ENCODE measurements at places on chromosomes 2 and 18.

DNA sequence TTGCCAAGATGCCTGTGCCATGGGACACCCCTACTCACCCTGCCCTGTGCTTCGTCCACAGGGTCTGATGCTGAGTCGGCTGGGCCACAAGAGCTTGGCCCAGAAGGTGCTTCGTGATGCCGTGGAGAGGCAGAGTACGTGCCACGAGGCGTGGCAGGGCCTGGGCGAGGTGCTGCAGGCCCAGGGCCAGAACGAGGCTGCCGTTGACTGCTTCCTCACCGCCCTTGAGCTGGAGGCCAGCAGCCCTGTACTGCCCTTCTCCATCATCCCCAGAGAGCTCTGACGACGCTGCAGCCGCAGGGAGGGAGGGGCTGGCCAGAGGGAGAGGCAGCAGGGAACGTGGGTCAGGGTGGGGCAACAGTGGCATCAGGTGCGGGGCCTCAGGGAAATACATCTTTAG lies 81.5 kb downstream of the STPG4 start:
- no peak for DNase-seq

DNA sequence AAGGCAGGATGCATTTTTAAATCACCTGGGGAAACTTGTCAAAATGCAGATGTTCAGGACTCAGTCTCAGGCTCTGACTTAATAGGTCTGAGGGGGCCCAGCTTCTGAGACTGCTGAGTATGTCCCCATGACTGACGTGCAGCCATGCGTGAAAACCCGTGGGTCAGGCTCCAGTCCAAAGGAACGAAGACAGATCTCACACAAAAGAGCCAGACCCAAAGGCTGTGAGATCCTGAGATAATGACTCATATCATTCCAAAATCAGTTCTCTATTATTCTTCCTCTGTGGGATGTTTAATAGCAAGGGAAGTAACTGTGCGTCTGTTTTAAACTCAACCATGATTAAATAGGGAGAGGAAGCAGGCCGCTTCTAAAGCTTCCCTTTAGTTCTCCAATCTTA lies 107.4 kb upstream of the ACAA2 start:
- DNase-seq: no peak

- no peak for DNase-seq
Observed at GRCh38 chr2:172081221-172082022, 3.9 kb upstream of the DLX1 start.

- no peak for DNase-seq
Observed at GRCh38 chr2:84713441-84713840, 167.4 kb downstream of the TRABD2A start.

- no peak for DNase-seq
Observed at GRCh38 chr2:110973262-110973661, 147.5 kb upstream of the BCL2L11 start.

DNA sequence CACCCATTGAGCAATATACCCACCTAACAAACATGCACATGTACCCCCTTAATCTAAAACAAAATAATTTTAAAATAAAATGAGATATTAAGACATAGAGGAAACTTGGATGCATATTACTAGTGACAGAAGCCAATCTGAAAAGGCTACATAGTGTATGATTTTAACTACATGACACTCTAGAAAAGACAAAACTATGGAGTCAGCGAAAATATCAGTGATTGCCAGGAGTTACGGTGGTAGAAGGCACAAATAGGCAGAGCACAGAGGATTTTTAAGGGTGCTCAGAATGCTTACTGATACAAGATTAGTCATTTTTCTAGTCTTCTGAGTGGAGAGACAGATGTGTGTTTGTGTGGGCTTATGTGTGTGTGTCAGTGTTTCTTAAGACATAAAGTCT lies 656.6 kb downstream of the NR4A2 start:
- DNase-seq: no peak

- DNase-seq: no peak
Observed at GRCh38 chr2:156867201-156867600, 390.3 kb upstream of the GALNT5 start.

GRCh38 chr2:176130147-176130956 lies 847 bp downstream of the HOXD8 start:
- DNase-seq: peak; percentile 59

- DNase-seq: no peak
Observed at GRCh38 chr2:17515652-17516051, 2.6 kb downstream of the RAD51AP2 start.

DNA sequence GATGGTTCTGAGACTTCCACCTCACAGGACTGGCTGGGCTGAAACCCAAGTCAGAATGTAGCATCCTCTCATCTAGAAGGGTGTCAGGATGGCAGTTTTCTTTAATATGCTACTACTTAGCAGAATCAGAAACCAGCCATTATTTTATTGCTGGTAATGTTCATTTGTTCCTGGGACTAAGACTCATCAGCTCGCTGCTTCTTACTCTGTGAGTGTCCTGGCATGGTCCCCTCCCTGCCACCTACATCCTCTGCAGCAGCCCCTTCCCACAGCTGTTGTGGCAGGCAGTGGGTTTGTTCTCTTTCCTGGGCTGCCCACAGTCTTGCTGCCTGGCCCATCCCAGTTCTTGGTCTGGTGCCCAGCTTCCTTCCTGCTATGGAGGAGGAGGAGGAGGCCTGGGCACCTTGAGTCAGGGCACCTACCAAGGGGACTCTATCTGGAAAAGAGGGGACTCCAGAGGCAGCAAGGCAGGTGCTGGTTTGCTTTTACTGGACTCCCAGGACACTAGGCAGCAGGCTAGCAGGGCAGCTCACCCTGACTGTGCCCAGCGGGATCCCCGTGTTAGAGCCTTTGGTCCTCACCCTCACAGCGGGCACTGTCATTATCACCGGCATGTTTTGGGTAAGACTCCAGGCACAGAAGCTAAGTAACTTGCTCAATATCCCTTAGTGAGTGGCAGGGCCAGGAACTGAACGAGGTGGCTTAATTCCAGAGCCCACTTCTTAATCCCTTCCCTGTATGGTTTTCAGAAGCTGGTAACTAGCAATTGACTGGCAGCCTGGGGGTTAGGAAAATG lies 62.1 kb downstream of the LRRFIP1 start:
- no peak for DNase-seq

DNA sequence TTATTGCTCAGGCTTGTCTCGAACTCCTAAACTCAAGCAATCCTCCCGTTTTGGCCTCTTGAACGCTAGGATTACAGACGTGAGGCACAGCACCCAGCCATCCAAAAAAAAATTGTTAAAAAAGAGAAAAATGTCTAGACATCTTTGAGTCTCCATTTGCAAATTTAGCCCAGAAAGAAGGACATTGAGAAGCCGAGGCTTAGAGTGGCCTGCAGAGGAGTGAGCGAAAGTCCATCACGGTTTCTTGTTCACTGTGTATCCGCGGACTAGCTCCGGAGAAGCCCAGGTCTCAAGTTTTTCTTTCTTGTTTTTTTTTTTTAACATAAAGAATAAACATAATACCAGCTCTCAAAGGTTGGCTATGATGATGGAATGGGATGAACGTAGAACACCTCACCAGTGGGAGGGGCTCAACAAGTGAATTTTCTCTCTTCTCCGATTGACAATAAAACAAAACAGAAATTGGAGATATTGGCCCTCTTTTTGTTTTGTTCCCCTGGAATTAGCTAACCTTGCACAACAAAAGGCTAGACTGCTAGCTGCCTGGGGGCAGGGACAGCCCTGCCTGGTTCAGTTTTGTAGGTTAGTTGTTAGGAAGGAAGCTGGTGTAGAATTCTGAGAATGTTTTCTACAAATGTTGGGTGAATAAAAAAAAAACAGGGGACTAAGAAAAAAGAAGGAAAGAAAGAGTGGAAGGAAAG lies 163.4 kb downstream of the MYCN start:
- DNase-seq: no peak

- DNase-seq: no peak
Observed at GRCh38 chr2:138430181-138430580, 71.4 kb upstream of the SPOPL start.

DNA sequence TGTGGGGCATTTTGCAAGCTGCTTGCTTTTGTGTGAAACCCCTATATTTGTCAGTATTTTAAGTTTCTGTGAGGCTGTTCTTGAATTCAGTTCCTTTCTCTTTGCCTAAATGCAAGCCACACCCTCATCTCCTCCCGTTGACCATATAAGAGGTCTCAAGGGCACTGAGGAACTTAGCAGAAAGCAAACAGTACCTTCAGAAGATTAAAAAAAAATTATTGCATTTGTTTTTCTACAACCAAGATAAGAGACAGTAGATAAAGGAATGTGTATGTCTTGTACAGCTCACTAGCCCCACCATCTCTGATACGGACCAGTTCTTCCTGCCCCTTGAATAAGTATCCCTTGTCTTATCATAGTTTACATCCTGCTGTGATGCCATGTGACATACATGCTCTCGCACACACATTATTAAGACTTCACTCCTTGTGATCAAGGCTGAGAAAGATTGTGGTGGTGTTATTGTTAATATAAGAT lies 64.2 kb downstream of the NPAS2 start:
- DNase-seq: no peak

DNA sequence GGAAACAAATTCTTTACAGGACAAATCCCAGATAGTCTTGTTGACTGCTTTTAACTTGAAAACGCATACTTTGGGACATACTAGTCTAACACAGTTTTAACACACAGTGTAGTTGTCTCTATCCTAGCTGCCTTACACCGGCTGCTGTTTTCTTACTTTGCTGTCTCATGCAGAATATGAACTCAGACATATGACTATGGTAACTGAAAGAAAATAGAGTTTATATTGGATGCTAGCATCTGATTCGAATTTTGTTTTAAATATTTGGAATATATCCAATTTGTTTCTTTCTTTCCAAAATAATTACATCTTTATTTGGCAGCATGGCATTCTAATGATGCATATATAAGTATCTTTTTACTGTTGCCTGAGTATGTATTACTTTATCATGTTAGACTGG lies 69.8 kb downstream of the ANKRD12 start:
- DNase-seq: no peak

DNA sequence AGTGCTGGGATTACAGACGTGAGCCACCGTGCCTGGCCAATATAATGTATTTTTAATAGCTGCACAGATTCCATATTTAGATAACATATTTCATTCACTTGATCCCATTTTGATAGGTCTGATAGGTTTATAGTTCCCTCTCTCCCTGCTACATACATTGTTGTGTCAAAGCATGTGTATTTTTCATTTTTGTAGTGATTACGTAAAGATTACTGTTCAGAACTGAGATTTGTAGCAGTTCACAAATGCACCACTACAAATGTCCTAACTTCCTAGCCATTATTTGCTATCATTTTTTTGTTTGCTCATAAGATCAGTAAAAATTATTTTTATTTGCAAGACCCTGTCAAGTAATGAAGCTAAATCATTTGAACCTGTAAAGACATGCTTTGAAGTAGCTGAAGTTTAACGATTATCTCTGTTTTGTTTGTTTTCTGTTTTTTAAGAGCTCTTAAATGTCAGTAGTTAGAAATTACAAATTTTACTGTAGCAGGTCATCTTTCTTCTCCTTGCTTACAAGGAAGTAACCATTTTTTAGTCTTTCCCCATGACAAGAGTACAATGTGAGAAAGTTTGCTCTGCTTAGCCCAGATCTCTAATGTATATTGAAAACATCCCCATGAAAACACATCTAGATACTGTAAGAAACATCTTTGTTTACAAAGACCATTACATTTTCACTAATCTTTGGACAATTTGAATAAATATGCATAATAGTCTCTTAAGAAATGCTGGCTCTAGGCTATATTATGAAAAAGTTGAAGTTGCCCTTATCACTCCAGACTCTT lies 54.1 kb downstream of the EML4 start:
- DNase-seq: peak; percentile 66

GRCh38 chr18:53115876-53116585 lies 776.0 kb downstream of the DCC start:
- no peak for DNase-seq

DNA sequence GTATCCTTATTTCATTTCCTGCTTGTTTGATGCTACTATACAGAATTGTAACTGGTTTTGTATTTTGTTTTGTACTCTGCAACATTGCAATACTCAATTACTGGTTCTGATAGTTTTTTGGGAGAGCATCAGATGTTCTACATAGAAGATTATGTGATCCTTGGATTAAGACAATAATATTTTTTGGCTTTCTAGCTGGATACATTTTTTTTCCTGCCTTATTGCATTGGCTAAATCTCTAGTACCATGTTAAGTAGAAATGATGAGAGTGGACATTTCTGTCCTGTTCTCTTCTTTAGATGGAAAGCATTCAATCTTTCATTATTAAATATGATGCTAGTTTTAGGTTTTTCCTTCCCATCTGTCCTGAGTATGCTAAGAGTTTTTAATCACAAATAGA lies 523.5 kb downstream of the ARHGAP15 start:
- DNase-seq: no peak

- DNase-seq: no peak
Observed at GRCh38 chr2:105793196-105793975, 48.7 kb downstream of the NCK2 start.

GRCh38 chr2:6081955-6082624 lies 389.9 kb downstream of the SOX11 start:
- DNase-seq: no peak

DNA sequence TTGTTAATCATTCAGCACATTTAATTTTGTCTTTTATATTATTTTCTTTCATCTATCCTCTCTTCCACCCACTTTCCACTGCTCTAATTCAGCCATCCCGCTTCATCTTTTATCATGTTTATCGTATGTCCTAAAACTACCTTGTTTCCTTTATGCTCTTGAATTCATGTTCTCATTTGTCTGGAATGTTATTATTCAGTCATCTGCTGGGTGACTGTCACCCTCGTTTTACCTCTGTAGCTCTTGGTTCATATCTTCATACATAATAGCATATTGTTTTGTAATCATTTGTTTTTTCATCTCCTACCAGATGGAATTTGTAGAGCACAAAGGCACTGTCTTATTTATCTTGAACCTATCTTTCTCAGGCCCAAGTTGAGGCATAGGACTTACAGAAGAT lies 37.0 kb downstream of the SMCHD1 start:
- DNase-seq: no peak

DNA sequence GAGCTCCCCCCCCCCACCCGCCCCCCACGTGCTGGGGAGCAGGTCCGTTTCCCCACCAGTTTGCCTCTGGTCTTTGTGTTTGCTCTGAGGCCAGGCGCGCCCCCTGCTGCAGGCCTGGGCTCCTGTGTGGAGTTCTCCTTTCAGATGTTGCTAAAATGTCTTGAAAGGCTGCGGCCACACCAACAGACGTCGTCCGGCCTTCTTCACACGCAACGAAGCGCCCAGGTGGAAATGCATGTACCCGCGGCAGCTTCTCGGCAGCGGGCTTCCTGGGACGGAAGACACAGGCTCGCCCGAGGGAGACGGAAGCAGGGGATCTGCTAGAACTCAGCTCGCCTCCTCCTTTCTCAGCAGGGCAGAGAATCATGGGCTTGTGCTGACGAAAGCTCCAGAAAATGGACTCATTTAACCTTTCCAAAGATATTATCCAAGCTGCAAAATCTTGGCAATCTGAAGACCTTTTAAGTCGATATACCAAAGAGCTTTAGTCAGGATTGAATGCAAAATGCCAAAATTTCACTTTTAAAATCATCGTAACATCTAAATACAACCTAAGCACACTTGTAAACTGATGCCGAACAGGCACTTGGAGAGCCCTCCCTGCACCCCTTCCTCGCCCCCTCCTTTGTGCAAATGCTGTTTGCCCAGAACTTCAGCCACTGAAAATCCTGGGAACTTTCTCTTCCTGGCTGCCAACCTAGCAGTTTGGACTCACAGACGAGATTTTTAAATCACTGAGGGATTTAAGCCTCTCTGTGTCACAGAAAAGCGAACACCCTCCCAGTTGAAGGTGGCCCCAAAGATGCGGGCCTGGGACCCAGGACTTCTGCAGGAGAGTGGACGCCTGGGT lies 125.5 kb upstream of the ZNF516 start:
- DNase-seq: no peak

All from A549 (cell line).